ENCODE measurements at places on chromosomes 16 and 17.

GRCh38 chr17:16989953-16990860 is 18.3 kb upstream of the TNFRSF13B start:
- no peak for DNase-seq

DNA sequence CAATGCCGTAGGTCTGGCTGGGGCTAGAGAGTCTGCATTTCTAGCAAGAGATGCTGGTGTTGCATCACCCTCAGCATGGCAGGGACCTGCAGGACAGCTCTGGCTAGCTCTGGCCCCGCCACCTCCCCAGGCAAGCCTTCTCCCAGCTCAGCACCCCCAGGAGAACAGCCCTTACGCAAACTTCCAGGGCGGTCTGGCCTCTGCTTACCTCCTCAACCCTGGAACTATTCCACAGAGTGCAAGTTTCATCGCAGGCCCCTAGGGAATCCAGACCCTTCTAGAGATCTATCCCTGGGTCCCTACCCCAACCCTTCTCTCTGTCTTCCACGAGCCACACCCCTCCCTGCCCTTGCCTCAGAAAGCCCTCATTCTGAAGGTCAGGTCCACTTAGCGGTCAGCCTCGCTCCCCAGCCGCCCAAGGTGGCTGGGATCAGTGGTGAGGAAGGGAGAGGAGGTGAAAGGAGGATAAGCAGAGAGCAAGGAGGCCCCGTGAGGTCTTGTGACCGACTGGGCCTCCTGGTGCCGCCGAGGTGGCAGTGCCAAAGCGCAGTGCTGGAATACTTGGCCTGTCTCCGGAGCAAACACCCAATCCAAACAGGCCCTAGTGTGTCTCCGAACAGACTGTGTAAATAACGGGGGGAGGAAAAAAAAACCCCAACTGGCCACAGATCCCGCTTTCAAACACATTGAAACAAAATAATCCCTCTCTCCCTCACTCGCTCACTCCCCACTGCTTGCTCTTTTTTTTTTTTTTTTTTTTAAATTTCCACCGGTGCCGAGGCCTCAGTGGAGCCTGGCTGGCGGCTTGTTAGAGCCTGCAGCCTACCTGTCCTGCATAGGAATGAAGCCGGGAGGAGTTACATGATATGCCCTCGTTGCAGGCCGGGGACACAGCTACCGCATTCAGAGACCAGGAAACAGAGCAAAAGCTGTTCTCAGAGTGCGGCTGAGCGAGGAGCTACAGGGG is 380.9 kb downstream of the SOX9 start:
- no peak for DNase-seq

- no peak for DNase-seq
Observed at GRCh38 chr17:38561416-38562214, 44.1 kb downstream of the SRCIN1 start.

DNA sequence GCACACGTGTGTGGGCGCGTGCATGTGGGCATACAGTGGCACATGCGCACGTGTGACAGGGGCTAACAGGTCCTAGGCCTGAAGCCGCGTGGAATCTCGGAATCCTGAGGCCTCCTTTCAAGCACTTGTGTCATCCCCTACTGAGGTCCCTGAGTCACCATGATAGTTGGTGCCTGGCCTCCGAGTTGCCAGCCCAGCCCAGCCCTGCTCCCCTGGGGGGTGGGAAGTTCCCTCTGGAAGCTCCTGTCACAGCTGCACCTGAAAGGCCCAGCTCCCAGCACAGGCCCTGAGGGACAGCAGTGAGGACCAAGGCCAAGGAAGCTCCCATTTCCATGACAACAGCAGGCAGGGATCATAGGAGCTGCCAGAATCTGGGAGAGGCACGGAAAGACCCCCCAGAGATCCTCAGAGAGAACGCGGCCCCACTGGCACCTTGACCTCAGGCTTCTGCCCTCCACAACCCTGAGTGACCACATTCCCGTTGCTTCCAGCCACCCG is 35.4 kb upstream of the ENPP7 start:
- DNase-seq = no peak

GRCh38 chr17:1820528-1821252 is 9.0 kb downstream of the SMYD4 start:
- no peak for DNase-seq

GRCh38 chr16:89324056-89325010 is 106.8 kb downstream of the ZNF778 start:
- no peak for DNase-seq

Measured in vagina (tissue), 2 donors.